GM23248 (cell line): ENCODE measurements at places on chromosomes 3 and 15. TPM values are rescaled to one million over a fixed set of nuclear protein-coding genes. Genes with fewer than 3 reads are reported as not detected.
A peak's percentile ranks its signal among the peaks of the same experiment; 100 is the strongest.

Gene CX3CR1
- not detected in 2 replicates for total RNA-seq

Gene EFHB
- total RNA-seq, result 0.13 and 2.9 TPM in 2 replicates

GRCh38 chr15:81481346-81481745 is 107.3 kb upstream of the TMC3 start:
- no peak for DNase-seq
- H3K4me3 ChIP-seq, result no peak overlapping the region
- no peaks in the 10 kb centered on the region for H3K36me3 ChIP-seq
- H3K27ac ChIP-seq, result no peak overlapping the region
- H3K27me3 ChIP-seq, result 0 out of 2 replicates have a peak, but pooled peaks cover 4% of the 10 kb centered on the region

DNA sequence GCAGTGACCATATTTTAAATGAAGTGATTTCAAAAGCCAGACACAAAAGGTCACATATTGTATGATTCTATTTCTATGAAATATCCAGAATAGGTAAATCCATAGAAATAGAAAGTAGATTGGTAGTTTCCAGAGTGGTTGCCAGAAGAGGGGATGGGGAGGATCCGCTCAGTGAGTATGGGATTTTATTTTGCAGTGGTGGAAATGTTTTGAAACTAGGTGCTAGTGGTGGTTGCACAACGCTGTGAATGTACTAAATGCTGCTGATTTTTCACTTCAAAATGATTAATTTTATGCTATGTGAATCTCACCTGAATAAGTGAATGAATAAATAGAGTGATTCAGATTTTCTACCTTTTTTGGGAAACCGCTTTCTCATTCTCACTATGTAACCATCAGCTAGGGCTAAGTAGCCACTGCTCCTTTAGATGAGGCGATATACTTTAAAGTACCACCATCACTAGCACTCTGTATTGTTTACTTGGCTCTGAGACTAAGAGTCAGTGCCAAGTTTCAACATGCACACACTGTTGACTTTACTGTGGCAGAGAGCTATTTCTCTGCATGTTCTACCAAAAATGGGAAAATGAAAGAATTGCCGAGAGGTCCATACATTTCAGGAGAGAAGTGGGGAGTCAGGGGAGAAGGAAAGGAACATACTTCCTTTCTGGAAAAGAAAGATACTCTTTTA is 90.7 kb upstream of the GOLIM4 start:
- H3K36me3 ChIP-seq, result no peaks in the 10 kb centered on the region
- no peak overlapping the region for H3K4me3 ChIP-seq
- no peaks in the 10 kb centered on the region for H3K4me1 ChIP-seq
- H3K27me3 ChIP-seq, result peaks cover 3% of the 10 kb centered on the region

DNA sequence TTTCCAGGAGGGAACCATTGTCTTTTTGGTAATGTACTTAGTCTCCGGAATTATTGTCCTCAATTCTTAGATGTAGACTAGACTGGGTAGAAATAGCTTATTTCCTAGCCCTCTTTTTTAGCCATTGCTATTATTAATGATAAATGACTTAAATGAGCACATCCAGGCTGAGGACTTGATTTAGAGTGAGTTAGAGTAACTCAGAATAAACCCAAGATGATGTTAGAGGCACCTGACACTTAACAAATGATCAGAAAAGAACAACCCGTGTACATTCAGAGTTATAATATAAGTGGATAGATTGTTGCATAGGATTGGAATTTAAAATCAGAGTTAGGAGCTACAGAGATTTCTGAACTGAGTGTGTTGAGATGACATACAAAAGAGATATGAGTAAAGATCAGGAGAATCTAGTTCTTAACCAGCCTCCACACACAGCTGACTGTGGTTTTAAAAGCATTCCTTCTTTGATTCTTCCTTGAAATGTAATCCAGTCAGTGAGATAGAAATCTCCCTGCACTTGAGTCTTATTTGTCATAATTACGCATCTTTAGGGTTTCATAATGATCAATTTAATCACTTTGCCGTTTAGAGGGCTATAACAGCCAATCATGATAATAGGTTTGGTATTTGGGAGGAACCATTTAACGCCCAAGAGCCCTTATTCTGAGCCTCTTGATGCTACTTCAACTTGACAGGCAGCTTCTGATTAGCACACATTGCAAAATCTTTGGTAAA is 366.5 kb downstream of the GAP43 start:
- no peaks in the 10 kb centered on the region for H3K36me3 ChIP-seq
- peaks cover 21% of the 10 kb centered on the region for H3K4me1 ChIP-seq
- DNase-seq, result peak; percentile 85
- H3K27me3 ChIP-seq, result no peaks in the 10 kb centered on the region
- 0 out of 2 replicates have a peak overlapping the region, but pooled peaks have one; percentile 16 for H3K4me3 ChIP-seq

DNA sequence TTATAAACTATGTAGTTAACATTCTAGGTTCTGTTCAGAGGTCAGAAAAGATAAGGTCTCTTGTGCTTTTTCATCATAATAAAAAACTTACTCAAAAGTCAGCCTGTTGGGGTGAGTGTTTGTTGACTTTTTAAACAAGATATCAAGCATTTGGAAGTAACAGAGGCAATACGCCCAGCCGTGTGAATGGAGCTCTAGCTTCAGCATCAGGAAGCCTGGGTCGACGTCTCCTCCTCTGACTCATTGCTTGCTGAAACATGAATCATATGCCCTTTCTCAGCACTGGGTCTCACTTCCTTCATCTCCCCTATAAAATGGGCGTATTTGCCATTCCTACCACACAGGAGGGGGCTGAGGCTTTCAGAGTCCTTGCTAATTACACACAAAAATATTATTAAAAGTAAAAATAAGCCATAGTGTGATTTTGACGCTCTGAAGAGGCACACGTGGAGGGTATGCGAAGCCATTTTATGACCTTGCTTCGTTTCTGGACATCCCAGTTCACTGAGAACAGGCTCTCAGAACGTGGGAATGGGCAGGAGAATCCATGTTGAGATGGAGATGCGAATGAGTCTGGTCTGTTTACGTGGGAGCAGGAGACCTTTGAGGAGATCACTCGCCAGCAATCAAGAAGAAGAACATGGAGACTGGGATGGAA is 220.8 kb upstream of the TPRG1 start:
- H3K36me3 ChIP-seq, result no peaks in the 10 kb centered on the region
- H3K4me1 ChIP-seq, result peaks cover 43% of the 10 kb centered on the region
- H3K27ac ChIP-seq, result peak overlapping the region; percentile 70
- peak; percentile 98 for DNase-seq

DNA sequence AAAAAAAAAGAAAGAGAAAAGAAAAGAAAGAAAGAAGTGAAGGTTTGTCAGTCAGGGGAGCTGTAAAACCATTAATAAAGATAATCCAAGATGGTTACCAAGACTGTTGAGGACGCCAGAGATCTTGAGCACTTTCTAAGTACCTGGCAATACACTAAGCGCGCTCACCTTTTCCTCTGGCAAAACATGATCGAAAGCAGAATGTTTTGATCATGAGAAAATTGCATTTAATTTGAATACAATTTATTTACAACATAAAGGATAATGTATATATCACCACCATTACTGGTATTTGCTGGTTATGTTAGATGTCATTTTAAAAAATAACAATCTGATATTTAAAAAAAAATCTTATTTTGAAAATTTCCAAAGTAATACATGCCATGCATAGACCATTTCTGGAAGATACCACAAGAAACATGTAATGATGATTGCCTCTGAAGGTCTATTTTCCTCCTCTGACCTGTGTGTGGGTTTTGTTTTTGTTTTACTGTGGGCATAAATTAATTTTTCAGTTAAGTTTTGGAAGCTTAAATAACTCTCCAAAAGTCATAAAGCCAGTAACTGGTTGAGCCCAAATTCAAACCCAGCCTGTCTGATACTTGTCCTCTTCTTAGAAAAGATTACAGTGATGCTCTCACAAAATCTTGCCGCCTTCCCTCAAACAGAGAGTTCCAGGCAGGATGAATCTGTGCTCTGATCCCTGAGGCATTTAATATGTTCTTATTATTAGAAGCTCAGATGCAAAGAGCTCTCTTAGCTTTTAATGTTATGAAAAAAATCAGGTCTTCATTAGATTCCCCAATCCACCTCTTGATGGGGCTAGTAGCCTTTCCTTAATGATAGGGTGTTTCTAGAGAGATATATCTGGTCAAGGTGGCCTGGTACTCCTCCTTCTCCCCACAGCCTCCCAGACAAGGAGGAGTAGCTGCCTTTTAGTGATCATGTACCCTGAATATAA is 2.0 kb downstream of the B2M start:
- peak; percentile 71 for DNase-seq
- H3K27ac ChIP-seq, result peak overlapping the region; percentile 96
- H3K4me3 ChIP-seq, result peak overlapping the region; percentile 92
- H3K27me3 ChIP-seq, result no peaks in the 10 kb centered on the region
- peaks cover 31% of the 10 kb centered on the region for H3K36me3 ChIP-seq

Gene PCOLCE2
- 46.4 and 69.2 TPM in 2 replicates for total RNA-seq

DNA sequence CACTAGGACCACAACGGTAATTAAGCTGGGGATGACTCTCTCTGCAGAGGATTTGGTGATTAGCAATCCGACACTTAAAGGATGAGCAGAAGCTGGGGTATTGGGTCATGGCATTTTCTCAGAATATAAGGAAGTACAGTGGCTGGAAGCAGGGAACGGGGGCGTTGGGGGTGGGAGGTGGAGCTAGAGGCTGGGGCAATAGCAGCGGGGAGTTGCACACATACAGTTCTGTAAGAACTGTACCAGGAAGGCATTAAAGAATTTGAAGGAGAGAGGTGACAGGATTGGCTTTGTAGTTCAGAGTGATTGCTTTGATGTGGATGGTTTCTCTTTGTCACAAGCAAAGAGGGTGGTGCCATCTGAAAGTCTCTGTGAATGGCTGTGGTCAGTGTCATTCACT is 28.2 kb downstream of the PSMD6 start:
- H3K4me1 ChIP-seq, result no peaks in the 10 kb centered on the region
- no peak overlapping the region for H3K4me3 ChIP-seq
- H3K27me3 ChIP-seq, result no peaks in the 10 kb centered on the region
- H3K27ac ChIP-seq, result no peak overlapping the region
- peaks cover 57% of the 10 kb centered on the region for H3K36me3 ChIP-seq
- DNase-seq, result no peak

Gene JMJD7
- total RNA-seq, result 1.3 and 11.7 TPM in 2 replicates

GRCh38 chr3:133396906-133397305 is 3.0 kb upstream of the BFSP2 start:
- no peaks in the 10 kb centered on the region; the same call in 1 of the 2 replicates for H3K27me3 ChIP-seq
- no peak overlapping the region for H3K4me3 ChIP-seq
- peaks cover 10% of the 10 kb centered on the region for H3K4me1 ChIP-seq
- no peak for DNase-seq
- no peaks in the 10 kb centered on the region for H3K36me3 ChIP-seq

Gene ALPK3
- total RNA-seq, result 0.13 and 5.0 TPM in 2 replicates

- no peak overlapping the region for H3K27ac ChIP-seq
- no peaks in the 10 kb centered on the region for H3K36me3 ChIP-seq
- H3K4me1 ChIP-seq, result no peaks in the 10 kb centered on the region
Observed at GRCh38 chr3:101311676-101312075, 8.7 kb downstream of the IMPG2 start.

DNA sequence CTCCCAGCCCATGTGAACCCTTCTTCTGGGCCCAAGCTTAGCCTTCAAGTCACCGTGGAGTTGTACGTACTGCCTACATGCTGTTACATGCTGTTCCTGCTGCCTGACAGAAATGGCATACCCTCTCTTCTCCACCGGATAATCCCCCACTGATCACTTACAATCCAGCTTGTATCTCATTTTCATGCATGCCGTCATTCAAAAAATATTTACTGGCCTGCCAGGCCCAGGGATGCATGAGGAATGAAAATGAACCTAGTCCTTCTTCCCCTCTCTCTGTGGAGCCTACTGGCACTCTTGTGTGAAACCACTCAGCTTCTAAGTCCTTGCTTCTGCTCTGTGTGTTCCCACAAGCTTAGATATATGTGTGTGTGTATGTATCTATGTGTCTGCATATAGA is 60.6 kb downstream of the WNT5A start:
- no peaks in the 10 kb centered on the region for H3K36me3 ChIP-seq
- no peaks in the 10 kb centered on the region for H3K27me3 ChIP-seq
- no peak overlapping the region for H3K27ac ChIP-seq
- no peak overlapping the region for H3K4me3 ChIP-seq

DNA sequence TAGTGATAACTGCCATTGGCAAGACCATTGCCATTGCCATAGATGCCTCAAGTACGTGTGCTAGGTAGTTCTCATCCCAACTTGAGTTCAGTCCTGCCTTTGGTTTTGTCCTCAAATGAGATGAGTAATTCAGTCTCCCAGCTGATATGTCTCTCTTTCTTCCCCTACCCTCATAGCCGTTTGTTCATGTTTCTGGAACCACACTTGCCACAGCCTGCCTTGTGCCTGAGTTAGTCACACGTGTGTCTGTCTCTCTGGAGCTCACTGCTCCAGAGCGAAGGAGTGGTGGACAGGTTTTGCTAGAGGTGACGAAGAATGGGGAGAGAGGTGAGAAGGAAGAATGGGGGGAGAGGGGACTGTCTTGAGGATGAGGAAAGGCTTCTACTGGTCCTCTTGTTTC is 88.0 kb upstream of the IGF1R start:
- H3K36me3 ChIP-seq, result no peaks in the 10 kb centered on the region
- H3K27me3 ChIP-seq, result peaks cover 24% of the 10 kb centered on the region
- no peak overlapping the region for H3K27ac ChIP-seq
- no peak overlapping the region for H3K4me3 ChIP-seq

GRCh38 chr15:73317651-73318462 is 50.9 kb downstream of the HCN4 start:
- H3K4me1 ChIP-seq, result no peaks in the 10 kb centered on the region
- no peaks in the 10 kb centered on the region; the same call in 1 of the 2 replicates for H3K27me3 ChIP-seq
- no peak for DNase-seq
- H3K27ac ChIP-seq, result no peak overlapping the region
- no peak overlapping the region for H3K4me3 ChIP-seq
- H3K36me3 ChIP-seq, result no peaks in the 10 kb centered on the region

Gene CATSPER2
- total RNA-seq, result 0.38 TPM in 1 of 2 replicates, not detected in the other

- H3K27me3 ChIP-seq, result no peaks in the 10 kb centered on the region
- H3K36me3 ChIP-seq, result 0 out of 2 replicates have a peak, but pooled peaks cover 3% of the 10 kb centered on the region
- H3K4me3 ChIP-seq, result no peak overlapping the region
- no peak for DNase-seq
- H3K4me1 ChIP-seq, result peaks cover 8% of the 10 kb centered on the region
- no peak overlapping the region for H3K27ac ChIP-seq
Observed at GRCh38 chr3:44939581-44940036, 36.4 kb downstream of the ZDHHC3 start.

GRCh38 chr15:84976746-84977345 is 4.8 kb upstream of the PDE8A start:
- H3K4me1 ChIP-seq, result no peaks in the 10 kb centered on the region
- no peak overlapping the region for H3K4me3 ChIP-seq
- H3K36me3 ChIP-seq, result no peaks in the 10 kb centered on the region
- no peaks in the 10 kb centered on the region for H3K27me3 ChIP-seq
- H3K27ac ChIP-seq, result no peak overlapping the region

DNA sequence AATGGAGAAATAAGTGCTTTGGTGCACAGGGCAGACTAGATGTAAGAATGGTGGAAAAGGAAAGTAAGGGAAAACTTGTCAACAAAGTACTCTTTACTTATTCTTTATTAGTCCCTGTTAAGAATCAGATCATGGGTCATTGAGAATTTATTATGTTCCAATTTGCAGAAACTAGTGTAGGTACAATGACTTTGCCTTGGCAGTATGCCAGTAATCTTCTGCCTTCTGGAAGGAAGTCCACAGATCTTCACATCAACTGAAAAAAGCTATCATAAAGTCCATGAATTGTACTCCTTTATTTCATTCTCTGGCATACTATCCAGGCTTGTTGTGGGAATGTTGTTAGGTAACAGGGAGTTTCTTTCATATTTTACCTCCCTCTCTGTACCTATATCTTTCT is 88.2 kb upstream of the FLNB start:
- no peak overlapping the region for H3K27ac ChIP-seq
- H3K36me3 ChIP-seq, result peaks cover 9% of the 10 kb centered on the region
- peaks cover 18% of the 10 kb centered on the region for H3K4me1 ChIP-seq
- H3K27me3 ChIP-seq, result no peaks in the 10 kb centered on the region

- no peaks in the 10 kb centered on the region for H3K36me3 ChIP-seq
- DNase-seq, result no peak
- H3K27ac ChIP-seq, result no peak overlapping the region
- H3K4me1 ChIP-seq, result peaks cover 19% of the 10 kb centered on the region
- H3K4me3 ChIP-seq, result no peak overlapping the region
- no peaks in the 10 kb centered on the region for H3K27me3 ChIP-seq
Observed at GRCh38 chr15:84727429-84727828, 11.5 kb upstream of the SEC11A start.
